ENCODE measurements at places on chromosomes 3 and 15.

DNA sequence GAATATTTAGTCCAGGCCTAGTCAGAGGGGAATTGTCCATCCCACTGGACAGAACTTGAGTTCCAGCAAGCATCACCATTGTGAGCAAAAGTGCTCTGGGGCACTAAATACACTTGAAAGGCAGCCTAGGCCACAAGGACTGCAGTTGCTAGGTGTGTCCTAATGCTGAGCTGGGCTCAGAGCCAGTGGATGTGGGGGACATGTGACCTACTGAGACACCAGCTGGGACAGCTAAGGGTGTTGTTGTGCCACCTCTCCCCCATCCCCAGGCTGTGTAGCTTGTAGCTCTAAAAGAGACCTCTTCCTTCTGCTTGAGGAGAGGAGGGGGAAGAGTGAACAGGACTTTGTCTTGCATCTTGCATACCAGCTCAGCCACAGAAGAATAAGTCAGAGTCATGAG lies 120.9 kb downstream of the DTWD1 start:
- no peak overlapping the region for H3K4me3 ChIP-seq
- H3K36me3 ChIP-seq, result no peaks in the 10 kb centered on the region
- H3K4me1 ChIP-seq, result no peaks in the 10 kb centered on the region
- no peaks in the 10 kb centered on the region for H3K27me3 ChIP-seq
- H3K27ac ChIP-seq, result no peak overlapping the region

DNA sequence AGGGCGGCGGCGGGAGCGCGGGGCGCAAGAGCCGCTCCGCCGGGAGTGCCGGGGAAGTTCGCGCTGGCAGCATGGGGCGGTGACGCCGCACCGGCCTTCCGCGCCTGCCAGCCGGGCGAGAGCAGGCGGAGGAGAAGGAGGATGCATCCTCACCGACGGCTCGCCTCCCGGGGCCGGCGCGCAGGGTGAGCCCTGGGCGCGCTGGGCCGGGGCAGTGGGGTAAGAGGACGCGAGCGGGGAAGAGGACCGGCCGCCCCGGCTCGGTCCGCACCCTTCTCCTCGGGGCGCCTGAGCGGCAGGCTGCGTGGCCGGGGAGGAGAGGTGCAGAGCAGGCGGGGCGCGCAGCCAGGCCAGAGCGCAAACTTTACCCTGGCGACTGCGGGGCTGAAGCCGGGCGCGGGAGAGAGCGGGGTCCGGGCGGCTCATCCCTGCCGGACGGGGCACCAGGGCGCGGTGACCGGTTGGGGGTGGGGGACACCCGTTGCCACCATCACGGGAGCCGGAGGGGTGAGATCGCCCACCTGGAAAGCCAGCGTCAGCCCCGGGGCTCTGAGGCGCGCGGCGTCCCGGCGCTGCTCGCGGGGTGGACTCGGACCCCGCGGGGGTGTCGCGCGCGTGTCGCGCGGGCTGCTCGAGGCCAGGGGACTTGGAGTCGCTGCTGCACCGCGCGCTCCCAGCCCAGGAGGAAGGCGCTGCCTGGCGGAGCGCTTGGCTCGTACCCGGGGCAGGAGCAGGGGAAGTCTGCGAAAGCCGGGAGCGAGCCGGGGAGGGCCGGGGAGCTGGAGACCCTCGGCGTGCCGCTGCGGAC lies 542 bp downstream of the GABRA5 start:
- no peak overlapping the region for H3K27ac ChIP-seq
- DNase-seq, result no peak
- peaks cover 8% of the 10 kb centered on the region for H3K27me3 ChIP-seq
- no peaks in the 10 kb centered on the region for H3K36me3 ChIP-seq
- H3K4me3 ChIP-seq, result no peak overlapping the region

DNA sequence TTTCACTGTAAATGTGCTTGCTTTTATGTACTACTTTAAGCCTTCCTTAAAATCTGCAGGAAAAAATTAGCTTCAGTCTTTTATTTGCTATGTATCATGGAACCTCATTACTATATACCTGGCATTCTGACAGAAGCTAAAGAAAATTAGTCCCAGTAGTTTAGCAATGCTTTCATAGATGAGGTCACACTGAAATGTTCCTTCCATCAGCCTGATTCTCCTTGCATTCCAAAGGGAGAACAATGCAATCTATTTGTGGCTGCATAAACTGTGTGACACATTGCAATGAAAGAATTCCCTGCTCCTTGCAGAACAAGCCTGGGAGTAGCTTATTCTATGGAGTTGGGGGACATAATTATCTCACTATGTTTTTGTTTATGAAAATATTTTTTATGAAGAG lies 691.5 kb upstream of the ARPP21 start:
- DNase-seq, result no peak
- H3K4me1 ChIP-seq, result no peaks in the 10 kb centered on the region

DNA sequence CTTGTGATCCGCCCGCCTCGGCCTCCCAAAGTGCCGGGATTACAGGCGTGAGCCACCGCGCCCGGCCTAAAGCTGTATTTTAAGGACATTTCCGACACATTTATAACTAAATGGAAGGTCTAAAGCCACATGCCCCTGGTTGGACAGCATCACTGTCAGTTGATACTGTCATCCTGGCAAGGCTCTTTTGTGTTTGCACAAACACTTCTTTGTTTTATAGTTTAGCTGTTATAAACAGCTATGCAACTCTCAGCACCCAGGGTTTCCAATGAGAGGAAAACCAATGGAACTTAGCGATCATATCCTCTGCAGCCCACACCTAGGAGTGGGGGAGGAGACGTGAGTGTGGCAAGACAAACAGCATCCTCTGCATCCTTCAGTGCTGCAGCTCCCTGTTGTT lies 19.7 kb downstream of the NIPA1 start:
- no peaks in the 10 kb centered on the region for H3K36me3 ChIP-seq
- no peaks in the 10 kb centered on the region for H3K27me3 ChIP-seq
- no peak overlapping the region for H3K4me3 ChIP-seq
- H3K4me1 ChIP-seq, result peaks cover 9% of the 10 kb centered on the region
- no peak for DNase-seq
- H3K27ac ChIP-seq, result no peak overlapping the region

DNA sequence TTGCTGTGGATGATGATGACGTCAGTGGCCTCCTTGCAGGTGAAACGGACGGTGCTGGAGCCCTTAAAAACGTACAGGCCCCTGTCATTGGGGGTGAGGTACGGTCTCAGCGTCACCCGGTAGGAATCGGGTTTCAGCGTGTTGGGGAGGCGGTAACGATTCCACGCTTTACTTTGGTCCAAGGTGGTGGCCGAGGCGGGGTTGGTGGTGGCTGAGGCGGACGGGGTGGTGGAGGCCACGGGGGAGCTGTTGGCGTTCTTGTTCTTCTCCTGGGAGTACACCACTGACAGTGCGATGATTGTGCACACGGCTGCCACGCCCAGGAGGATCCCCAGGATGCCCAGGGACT lies 8.5 kb downstream of the ANPEP start:
- H3K4me3 ChIP-seq, result peak overlapping the region; percentile 69
- no peak for DNase-seq
- H3K27me3 ChIP-seq, result no peaks in the 10 kb centered on the region
- H3K36me3 ChIP-seq, result peaks cover 7% of the 10 kb centered on the region
- H3K27ac ChIP-seq, result peak overlapping the region; percentile 68

DNA sequence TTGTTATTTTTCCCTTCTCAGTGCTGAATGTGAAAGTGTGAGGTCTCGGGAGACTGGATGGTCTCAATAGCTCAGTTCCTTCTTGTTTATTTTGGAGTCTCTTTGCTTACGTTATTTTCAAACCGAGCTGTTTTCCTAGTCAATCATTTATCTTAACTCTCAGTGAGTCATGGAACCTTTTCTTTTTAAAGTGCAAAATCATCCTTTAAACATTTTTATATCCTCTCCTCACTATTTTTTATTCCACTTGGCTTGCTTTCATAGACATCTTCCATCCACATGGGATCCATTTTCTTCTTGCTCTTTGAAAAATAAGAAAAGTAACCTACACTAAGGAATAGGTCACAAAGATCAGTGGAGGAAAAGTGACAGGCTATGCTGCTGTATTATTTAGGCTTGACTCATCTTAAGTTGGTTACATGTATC lies 497.8 kb downstream of the NAALADL2 start:
- no peaks in the 10 kb centered on the region for H3K36me3 ChIP-seq
- DNase-seq, result no peak
- no peaks in the 10 kb centered on the region for H3K27me3 ChIP-seq

DNA sequence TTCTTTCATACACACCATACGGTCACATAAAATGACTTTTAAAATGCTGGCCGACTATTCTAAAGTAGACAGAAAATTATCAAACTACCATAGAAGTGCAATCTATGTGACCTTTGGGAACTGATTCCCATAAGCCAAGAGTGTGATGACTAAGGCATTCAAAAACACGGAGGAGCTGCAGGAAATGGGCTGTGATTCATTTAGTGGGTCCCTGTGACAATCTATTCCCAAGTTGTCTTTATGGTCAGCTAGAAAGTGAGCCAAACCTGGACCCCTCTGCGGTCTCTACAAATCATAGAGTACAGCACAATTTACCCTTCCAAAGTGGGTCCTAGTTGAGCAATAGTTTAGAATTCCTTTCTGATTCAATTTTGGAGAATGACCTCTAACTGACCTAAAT lies 251.5 kb upstream of the CBLB start:
- H3K27ac ChIP-seq, result no peak overlapping the region
- H3K36me3 ChIP-seq, result no peaks in the 10 kb centered on the region
- H3K27me3 ChIP-seq, result no peaks in the 10 kb centered on the region
- no peaks in the 10 kb centered on the region for H3K4me1 ChIP-seq
- DNase-seq, result no peak

DNA sequence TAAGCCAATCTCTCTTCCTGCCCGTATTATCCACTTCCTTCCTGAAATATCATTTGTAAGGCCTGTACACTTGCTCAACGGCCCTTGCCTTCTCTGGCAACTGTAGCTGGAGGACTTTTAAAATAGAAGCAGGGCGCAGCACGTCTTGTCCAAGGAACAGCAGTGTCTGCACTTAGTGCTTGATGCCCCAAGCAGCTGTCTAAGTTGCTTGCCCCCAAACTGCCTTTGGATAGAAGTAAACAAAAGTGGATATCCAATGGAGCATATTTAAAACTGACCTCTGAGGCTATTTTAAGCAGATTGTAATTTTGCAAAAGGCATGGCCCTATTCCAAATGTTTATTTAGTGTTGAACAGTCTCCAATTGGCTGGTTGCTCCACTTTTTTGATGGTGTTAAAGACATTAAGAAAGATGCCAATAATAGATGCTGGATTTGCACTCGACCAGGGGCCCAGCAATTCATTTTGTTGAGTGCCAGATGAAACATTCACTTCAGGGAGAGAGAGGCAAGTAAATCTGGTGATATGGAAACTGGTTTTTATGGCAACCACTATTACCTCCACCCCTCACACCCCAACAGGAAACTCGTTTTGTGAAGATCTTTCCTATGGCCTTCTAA lies 526.8 kb upstream of the TBL1XR1 start:
- no peaks in the 10 kb centered on the region for H3K27me3 ChIP-seq
- no peaks in the 10 kb centered on the region for H3K36me3 ChIP-seq
- H3K4me3 ChIP-seq, result no peak overlapping the region
- H3K4me1 ChIP-seq, result peaks cover 4% of the 10 kb centered on the region

All from liver (tissue), 10 donors.